ENCODE measurements at places on chromosomes 2 and 18. TPM values are rescaled to one million over a fixed set of nuclear protein-coding genes. Genes with fewer than 3 reads are reported as not detected.

SCN7A gene
- not detected for polyA plus RNA-seq

TXNDC2 gene
- polyA plus RNA-seq = 0.10 TPM

TGFA gene
- polyA plus RNA-seq = 1.7 TPM

KIF3C gene
- 0.47 TPM for polyA plus RNA-seq

CHST10 gene
- polyA plus RNA-seq = 0.54 TPM

ANKRD30BL gene
- not detected for polyA plus RNA-seq

SLC11A1 gene
- 352 TPM for polyA plus RNA-seq

ACMSD gene
- polyA plus RNA-seq = not detected

PLGLB2 gene
- 0.55 TPM for polyA plus RNA-seq

MAP3K19 gene
- not detected for polyA plus RNA-seq

FBXO15 gene
- polyA plus RNA-seq = not detected

ZSWIM2 gene
- polyA plus RNA-seq = 0.28 TPM

AMER3 gene
- not detected for polyA plus RNA-seq

MC2R gene
- not detected for polyA plus RNA-seq

LRPPRC gene
- polyA plus RNA-seq = 25.0 TPM

EGR4 gene
- polyA plus RNA-seq = 0.15 TPM

TNFAIP6 gene
- polyA plus RNA-seq = 8.2 TPM

ZC3H6 gene
- 0.81 TPM for polyA plus RNA-seq

TMEM150A gene
- polyA plus RNA-seq = 26.6 TPM

KCNJ13 gene
- polyA plus RNA-seq = not detected

EFHD1 gene
- polyA plus RNA-seq = not detected

DYNAP gene
- polyA plus RNA-seq = not detected

ANKRD62 gene
- not detected for polyA plus RNA-seq

CYTIP gene
- polyA plus RNA-seq = 108 TPM

CAPN14 gene
- not detected for polyA plus RNA-seq

CD28 gene
- 0.09 TPM for polyA plus RNA-seq

DLX1 gene
- not detected for polyA plus RNA-seq

KRCC1 gene
- 24.7 TPM for polyA plus RNA-seq

APOB gene
- polyA plus RNA-seq = 0.02 TPM

SH3RF3 gene
- polyA plus RNA-seq = 0.86 TPM

QPCT gene
- 54.7 TPM for polyA plus RNA-seq

PFN4 gene
- not detected for polyA plus RNA-seq

FBXO48 gene
- polyA plus RNA-seq = 0.31 TPM

LBH gene
- 0.76 TPM for polyA plus RNA-seq

ACOXL gene
- 0.35 TPM for polyA plus RNA-seq

TUBA3D gene
- polyA plus RNA-seq = not detected

TEKT4 gene
- polyA plus RNA-seq = not detected

CIB4 gene
- polyA plus RNA-seq = not detected

RALB gene
- polyA plus RNA-seq = 57.2 TPM

BZW1 gene
- polyA plus RNA-seq = 221 TPM

FHOD3 gene
- not detected for polyA plus RNA-seq

TLX2 gene
- polyA plus RNA-seq = not detected

SUCLG1 gene
- 24.9 TPM for polyA plus RNA-seq

IL1F10 gene
- not detected for polyA plus RNA-seq

PRSS56 gene
- not detected for polyA plus RNA-seq

PAX8 gene
- polyA plus RNA-seq = 0.36 TPM

LRRC30 gene
- not detected for polyA plus RNA-seq

OBSL1 gene
- polyA plus RNA-seq = not detected

GPBAR1 gene
- 143 TPM for polyA plus RNA-seq

CNRIP1 gene
- polyA plus RNA-seq = 0.17 TPM

ELOA2 gene
- not detected for polyA plus RNA-seq

ERICH2 gene
- polyA plus RNA-seq = not detected

ACTG2 gene
- polyA plus RNA-seq = not detected

MFSD2B gene
- 0.46 TPM for polyA plus RNA-seq

NCOA1 gene
- 16.1 TPM for polyA plus RNA-seq

Data from CD14-positive monocyte (primary cell).